ENCODE measurements at places on chromosomes 12 and 14.

DNA sequence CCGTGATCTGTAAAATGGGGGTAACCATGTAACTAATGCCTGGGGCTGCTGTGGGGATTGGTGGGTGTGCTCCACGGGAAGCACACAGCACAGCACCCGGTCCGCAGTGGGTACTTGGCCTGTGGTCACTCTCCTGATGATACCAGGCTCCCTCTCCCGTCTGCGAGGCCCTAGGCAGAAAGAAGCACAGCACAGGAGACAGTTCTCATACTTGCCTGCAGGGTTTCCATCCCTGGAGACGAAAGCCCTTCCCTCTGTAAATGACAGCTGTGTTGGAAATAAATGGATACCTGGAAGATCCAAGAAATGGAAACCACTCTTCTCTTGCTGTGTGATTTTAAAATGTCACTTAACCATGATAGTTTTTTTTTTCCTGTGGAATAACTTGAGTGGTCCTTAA lies 7.9 kb upstream of the PRMT8 start:
- DNase-seq: no peak

DNA sequence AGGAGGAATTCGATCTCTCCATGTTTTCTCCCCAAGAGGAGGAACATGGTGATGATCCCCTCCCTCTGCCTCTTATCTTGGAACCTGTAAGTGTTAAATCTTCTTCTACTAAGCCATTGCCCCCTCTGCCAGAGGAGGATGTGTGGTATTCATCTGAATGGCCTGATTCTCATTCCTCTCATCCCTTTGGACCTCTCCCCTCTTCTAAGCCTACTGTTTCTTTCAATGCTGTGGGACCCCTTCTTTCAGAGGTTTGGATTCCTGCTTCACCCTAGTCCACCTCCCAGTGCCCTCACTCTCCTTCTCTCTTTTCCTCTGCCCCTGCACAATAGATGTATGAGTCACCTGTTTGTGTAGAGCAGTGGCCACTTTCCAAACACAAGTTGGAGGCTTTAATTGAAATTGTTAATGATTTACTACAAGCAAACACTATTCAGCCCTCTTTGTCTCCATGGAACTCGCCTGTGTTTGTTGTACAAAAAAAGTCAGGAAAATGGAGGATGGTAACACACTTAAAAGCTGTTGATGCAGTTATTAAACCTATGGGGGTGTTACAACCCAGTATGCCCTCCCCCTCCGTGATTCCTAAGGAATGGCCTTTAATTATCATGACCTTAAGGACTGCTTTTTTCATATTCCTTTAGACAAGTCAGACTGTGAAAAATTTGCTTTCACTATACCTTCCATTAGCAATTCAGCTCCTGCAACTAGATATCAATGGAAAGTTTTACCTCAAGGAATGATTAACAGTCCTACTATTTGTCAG lies 192.1 kb upstream of the ALG10B start:
- DNase-seq: no peak

GRCh38 chr12:114998750-114999128 lies 314.8 kb upstream of the TBX3 start:
- no peak for DNase-seq

GRCh38 chr12:2179953-2180736 lies 127.4 kb downstream of the CACNA1C start:
- no peak for DNase-seq

DNA sequence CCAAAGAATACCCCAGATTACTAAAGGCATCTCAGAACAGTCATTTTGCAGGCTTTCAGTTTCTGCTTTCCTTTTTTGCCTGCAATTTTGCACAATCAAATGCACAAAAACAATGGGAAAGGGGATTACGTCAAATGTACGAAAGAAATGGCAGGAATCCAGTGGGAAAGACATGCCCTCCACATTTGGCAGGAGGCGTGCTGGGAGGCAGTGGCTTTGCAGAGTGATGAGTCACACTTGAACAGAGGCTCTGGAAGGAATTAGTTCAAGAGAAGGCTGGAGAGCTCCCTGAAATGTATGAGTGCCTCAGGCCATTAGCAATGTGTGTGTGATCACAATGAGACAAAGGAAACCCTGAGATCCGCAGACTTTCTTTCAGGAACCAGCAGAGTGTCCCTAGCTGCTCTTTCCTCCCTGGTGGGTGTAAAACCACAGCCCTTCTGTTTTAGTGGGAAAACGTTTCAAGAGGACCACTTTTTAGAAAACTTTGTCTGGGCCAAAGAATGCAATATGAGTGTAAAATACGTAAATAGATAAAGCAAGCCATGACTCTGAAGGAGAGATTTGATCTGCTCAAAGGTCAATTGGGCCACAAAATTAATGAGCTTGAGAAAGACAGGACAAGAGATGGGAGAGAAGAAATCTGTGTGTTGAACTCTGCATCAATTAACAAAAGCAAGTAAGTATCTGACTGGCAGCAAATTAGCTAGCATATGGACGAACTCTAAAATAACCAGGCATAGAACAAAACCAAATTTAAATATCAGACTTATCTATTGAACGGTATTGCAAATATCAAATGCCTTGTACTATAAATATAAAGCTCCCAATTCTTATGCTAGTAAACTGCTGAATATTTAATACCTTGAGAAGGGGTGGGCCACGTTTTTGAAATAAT lies 155.4 kb upstream of the PDE3A start:
- DNase-seq: no peak

DNA sequence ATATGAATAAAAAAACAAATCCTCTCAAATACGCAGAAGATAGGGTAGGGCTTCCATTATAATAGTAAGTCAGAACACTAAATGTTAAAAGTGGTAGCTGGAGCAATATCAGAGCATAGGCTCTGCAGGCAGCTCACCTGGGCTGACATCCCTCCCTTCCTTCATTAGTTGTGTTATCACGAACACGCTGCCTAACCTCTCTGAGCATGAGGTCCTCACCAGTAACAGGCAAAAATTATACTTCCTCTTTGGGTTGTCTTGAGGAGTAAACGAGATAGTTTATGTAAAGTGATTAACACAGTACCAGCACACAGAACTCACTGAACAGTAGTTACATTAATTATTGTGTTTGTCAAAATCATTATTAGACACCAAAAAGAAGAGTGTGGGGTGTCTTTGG lies 154.3 kb downstream of the STXBP6 start:
- DNase-seq: no peak

- no peak for DNase-seq
Measured at GRCh38 chr14:34251662-34252061, 210.4 kb downstream of the SPTSSA start.
